ENCODE measurements at places on chromosomes 11 and 22.

DNA sequence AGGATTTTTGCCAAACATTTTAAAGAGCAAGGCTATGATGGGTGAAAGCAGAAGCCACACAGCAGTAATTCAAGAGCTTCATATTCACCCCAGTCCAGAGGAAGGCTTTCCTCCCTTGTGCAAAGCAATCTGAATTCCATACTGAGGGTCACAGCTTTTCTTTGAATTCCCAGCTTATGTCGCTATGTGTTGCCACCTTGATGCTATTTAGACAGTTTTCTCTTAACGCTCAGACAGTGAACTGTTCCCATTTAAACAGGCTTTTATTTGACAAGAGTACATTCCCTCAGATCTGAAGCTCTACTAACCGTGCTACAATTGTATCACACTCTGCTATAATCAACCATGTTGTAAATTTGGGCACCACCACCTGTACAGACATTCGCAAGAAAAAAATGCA is 279.7 kb downstream of the CADM1 start:
- DNase-seq, result no peak

DNA sequence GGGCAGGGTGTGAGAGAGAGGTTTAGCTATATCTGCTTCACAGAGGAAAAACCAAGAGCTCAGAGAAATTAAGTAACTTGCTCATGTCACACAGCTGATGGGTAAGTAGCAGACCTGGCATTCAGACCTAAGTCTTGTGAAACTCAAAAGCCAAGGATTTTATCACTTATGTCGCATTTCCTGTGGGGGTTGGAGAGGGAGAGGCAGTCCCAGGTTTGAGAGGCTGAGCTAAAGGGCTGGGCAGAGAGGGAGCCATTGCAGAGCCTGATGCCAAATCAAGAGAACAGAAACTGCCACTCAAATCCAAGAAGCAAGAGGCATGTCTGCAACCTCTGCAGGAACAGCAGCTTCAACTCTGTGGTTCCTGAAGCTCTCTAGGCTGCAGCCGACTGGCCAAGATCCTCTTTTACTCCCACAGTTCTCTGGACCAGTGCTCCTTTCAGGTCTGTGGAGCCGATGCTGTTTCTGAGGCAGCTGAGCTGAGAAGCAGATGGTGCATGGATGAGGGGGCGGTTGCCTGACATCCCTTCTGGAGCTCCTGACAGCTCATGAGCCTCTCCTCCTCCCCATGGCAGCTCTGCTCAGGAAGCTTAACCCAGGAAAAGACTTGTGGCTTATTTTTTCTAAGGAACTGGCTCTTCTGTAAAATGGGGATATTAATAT is 47.6 kb upstream of the NAV2 start:
- no peak for DNase-seq

DNA sequence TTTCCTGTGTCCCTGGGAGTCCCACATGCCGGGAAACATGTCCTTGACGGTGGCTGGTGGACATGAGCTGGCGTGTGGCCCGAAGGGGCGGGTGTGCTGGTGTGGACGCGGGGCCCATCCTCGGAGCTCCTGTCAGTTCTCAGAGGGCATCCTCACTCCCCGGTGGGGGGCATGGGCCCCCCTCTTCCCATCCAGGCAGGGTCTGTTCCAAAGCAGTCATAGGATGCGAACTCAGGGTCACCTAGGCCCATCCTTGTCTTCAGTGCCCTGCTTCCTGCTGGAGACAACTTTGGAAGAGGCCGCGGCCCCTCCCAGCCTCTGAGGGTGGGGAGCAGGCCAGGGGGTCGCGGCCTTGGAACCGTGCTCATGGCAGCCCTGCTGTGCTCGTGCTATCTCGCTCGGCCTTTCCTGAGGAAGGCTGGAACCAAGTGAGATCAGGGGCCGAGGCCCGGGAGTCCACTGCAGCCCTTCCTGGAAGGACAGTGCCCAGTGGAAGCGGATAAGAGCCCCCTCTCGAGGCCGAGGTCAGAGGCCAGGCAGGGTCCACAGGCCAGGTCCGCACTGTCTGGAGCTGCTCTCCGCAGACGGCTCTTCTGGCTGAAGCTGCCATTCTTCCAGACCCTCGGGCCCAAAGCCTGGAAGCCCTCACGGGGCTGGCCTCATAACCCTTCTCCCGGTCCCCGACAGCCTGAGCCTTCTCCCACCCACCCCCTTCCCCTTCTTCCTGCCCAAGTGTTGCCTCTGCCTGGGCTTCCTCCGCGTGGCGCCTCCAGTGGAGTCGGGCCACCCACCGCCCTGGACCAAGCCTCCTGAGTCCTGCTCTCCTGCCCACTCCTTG is 8.7 kb downstream of the GRK2 start:
- no peak for DNase-seq

DNA sequence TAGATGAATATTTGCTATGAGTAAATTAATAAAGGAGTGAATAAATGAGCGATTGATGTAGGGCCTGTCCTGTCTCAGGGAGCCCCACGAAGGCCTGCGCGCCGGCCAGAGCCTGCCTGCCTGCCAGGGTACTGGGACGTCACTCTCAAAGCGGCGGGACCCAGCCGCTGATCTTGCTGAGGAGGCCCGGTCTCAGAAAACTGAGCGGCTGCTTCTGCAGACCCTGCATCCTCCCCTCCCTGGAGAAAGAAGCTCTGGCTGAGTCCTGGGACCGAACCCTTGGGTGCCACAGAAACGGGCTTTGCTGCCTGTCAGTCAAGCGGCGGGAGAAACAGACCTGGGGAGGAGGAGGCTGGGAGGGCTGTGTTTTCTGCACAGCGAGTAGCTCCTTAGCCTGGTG is 91.6 kb upstream of the B3GAT1 start:
- no peak for DNase-seq

DNA sequence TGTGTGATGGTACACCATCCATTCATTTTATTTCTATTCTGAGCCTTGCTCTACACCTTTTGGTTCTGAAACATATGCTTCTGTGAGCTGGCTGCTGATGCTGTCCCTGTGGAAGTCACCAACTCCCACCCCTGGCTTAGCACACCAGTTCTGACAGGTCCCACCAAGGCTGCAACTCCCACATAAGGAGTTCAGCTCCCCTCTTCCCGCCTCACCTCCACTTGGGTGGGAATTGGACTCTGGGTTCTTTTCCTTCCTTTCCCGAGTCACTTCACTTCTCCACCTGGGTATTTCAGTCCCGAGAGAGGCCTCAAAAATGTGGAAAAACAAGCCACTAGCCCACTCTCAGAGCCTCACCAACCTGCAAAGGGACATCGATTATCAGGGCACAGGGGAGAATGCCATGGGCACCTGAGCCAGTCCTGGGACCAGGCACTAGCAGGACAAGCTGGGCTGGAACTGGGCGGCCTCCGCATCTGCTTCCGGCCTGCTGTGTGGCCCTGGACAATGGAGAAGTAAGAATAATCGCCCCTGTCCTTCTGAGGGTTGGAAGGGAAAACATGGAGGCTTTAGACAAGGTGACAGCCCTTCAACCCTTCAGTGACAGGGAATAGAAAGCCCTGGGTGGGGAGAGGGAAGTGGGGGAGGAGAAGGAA is 80.1 kb downstream of the IGLL1 start:
- no peak for DNase-seq

- no peak for DNase-seq
Measured at GRCh38 chr11:63491636-63492372, 837 bp upstream of the PLAAT5 start.

- DNase-seq, result no peak
Measured at GRCh38 chr11:123740787-123741158, 687 bp downstream of the ZNF202 start.

GRCh38 chr11:124115782-124116616 is 749 bp downstream of the VWA5A start:
- DNase-seq, result no peak

- DNase-seq, result no peak
Measured at GRCh38 chr11:133835593-133836548, 9.4 kb downstream of the SPATA19 start.

- no peak for DNase-seq
Measured at GRCh38 chr22:37896181-37896592, 9.9 kb upstream of the MICALL1 start.

DNA sequence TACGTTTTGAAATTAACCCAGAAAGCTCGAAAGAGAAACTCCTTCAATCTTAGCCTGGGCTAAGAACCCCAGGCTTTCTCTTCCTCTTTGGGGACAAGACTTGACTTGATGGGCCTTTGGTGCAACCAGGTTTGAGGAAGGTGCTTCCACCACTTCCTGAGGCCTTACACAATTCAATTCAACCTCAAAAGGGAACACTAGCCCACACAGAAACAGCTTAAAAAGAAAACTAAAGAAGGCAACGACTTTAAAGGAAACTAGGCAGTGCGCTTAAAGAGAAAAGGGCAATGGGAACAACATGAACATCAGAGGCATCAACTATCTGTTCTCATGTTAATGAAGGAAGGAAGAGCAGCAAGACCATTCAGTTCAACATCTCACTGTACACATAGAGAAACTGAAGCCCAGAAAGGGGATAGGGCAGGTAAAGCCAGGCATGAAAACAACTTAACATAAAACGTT is 24.8 kb downstream of the PAK1 start:
- DNase-seq, result no peak

GRCh38 chr22:39598017-39598965 is 27.7 kb downstream of the CACNA1I start:
- DNase-seq, result no peak

- DNase-seq, result no peak
Measured at GRCh38 chr22:21762712-21763581, 27.4 kb upstream of the YPEL1 start.

GRCh38 chr11:104856607-104857006 is 41.7 kb downstream of the CASP12 start:
- no peak for DNase-seq

- no peak for DNase-seq
Measured at GRCh38 chr11:124917115-124917637, 1.9 kb upstream of the HEPN1 start.

DNA sequence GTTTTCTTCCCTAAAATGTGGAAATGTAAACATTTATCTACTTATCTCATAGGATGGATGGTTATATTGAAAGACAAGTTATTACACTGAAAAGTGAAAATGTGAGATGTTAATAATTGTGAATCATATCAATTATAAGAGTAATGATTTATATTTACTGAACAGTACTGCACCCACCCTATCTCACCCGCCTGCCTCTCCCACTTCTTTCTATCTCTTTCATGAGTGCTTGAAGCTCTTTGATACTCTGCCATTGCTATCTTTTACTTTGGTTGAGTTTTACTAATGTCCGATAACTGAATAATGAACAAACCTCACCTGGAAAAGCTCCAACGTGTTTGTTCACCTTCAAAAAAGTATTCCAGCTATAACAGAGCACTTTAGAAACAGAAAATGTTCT is 263.0 kb upstream of the UBASH3B start:
- DNase-seq, result no peak

- no peak for DNase-seq
Measured at GRCh38 chr11:35980686-35981390, 37.0 kb downstream of the LDLRAD3 start.

GRCh38 chr11:102914238-102915043 is 39.7 kb upstream of the MMP12 start:
- DNase-seq, result no peak

DNA sequence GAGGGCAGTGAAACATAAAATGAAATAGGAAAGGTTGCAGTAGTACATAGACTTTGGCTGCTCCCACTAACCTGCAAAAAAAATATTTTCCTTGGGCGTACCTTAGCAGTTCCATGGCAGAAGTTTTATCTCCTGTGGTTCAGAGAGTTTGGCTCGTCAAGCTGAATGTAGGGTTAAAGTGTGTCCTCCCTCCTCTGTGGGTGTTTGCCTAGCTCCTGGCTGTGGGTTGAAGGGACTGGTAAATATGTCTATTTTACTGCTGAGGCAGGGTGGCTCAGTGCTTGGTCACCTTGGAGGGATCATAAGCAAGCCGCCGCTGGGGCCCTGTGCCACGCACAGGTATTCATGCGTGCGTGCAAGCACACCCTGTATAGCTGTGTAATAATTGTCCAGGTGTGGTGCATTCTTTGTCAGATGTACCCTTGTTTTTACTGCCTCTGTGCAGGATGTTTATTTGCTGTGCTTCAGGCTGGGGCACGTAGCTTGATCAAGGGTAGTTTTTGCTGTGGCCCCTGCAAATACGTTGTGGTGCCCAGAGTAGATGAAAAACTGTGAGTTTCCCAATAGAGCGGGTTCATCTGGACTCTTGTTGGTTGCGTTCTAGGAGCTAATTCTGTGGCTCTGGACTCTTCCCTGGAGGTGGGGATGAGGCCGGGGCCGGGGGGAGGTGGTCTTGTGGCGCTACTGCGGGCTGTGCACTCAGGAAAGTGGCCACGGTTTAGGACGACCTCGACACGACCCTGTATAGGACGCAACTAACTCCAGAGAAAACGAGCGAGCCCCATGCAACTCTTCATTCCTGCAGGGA is 732 bp upstream of the SORL1 start:
- no peak for DNase-seq

DNA sequence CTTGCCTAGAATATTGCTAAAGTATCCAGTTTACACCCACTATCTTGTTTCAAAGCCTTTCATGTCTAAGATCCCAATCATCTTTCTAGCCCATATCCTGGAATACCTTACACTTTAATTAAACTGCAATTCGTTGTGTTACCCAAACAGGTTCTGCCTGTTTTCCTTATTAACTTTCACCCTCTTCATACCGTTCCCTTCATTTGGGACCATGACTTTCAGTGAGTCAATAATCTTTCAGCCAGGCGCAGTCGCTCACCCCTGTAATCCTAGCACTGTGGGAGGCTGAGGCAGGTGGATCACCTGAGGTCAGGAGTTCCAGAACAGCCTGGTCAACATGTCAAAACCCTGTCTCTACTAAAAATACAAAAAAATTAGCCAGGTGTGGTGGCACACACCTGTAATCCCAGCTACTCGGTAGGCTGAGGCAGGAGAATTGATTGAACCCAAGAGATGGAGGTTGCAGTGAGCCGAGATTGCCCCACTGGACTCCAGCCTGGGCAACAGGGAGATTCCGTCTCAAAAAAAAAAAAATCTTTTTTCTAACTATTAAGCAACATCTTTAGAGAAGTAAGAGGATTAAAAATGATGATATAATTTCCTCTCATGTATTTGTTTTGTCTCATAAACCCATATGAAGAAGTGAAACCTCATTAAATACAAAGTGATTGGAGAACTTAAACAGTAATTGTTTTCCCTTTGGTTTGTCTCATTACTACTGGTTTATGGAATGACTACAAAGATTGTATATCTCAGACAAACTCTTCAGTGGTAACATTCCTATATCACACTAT is 20.7 kb downstream of the DMC1 start:
- no peak for DNase-seq

GRCh38 chr11:94961255-94961654 is 12.1 kb downstream of the CWC15 start:
- no peak for DNase-seq

DNA sequence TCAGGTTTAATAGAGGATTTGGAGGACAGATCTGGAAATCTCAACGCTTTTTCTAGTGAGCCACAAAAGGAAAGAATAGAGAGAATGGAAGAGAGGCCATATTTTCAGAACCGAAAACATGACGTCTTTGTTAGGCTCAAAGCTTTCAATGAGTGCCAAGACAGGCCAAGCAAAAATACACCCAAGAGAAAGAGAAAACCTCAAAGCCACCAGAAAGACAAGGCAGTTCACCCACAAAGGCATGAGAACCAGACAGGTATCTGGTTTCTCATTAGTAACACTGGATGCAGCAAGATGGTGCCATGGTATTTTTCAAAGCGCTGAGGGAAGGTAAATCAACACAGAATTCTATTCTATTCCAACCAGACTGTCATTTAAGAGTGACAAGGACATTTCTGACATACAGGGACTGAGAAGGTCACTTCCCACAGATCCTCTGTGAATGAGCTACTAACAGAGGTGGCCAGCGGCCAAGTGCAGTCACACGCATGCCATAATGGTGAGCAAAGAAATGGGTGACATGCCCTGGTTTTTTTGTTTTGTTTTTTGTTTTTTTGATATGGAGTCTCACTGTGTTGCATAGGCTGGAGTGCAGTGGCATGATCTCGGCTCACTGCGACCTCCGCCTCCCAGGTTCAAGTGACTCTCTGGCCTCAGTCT is 41.9 kb downstream of the TOLLIP start:
- no peak for DNase-seq
